ENCODE measurements at places on chromosomes 16 and 17.

GRCh38 chr17:2485543-2485942, 26.1 kb downstream of the METTL16 start:
- no peak for DNase-seq
- H3K4me3 ChIP-seq = no peak overlapping the region
- H3K36me3 ChIP-seq = no peaks in the 10 kb centered on the region
- H3K27ac ChIP-seq = no peak overlapping the region
- peaks cover 57% of the 10 kb centered on the region for H3K4me1 ChIP-seq
- H3K27me3 ChIP-seq = no peaks in the 10 kb centered on the region

DNA sequence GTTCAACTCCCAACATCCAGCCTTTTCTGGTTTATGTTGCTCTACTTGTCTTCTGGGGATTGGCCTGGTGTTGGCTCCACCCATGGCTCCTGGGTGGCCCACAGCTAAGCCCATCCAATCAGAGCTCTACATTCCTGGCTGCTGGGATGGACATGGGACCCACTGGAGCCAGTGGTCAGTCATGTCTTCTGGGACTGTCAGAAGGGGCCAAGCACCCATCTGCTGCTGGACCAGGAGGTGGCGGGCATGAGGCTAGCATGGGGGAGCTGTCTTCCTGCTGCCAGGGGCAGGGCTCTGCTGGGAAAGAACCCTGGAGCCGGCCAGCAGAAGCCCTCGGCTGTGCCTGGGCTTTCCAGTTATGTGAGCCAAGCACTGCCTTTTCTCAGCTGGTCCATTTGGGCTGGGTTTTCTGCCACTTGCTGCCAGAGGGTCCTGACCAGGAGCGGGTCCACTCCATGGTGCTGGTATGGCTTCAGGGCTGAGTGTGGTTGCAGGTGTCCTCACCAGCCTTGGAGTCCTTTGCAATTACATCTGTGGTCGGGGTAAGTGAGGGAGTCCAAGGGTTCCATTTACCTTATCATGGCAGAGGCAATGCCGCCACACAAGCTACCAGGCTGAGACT, 17.4 kb upstream of the ZNF469 start:
- H3K27me3 ChIP-seq = peaks cover 7% of the 10 kb centered on the region
- H3K4me1 ChIP-seq = no peaks in the 10 kb centered on the region
- no peak overlapping the region for H3K27ac ChIP-seq
- no peak for DNase-seq
- H3K4me3 ChIP-seq = no peak overlapping the region

DNA sequence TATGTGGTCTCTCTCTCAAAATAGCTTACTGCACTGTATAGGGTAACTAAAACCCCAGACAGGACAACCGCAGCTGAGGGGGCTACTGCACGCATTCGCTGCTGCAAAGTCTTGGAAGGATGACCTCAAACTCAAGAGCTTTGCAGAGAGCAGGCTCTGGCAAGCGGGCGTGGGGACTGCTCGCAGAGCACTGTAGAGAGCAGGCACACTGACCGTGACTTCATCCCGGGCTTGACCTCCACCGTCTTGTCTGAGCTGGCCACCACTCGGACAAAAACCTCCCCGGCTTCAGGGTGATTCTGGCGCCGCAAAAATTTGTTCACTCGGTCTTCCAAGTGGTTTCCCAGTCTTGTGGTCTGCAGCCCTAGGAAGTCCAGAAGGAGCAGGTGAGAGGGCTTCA, 22.9 kb upstream of the TRAP1 start:
- no peaks in the 10 kb centered on the region for H3K4me1 ChIP-seq
- H3K27me3 ChIP-seq = no peaks in the 10 kb centered on the region

DNA sequence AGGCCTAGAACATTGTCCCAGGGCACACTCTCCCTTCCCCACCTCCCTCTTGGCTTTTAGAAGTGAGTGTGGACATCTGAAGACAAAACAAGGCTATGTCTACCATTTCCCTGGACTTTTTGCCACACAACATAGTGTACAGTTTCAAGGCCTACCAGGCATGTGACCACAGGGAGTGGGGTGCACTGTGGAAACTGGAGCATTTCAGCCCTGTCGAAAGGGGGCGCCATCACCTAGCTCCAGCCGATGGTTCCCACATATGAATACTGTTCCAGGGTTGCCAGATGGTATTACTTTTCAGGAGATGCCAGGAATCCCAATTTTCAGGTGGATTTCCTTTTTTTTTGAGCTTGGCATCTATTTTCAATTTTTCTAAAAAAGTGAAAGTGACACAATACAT, 140.7 kb downstream of the KATNIP start:
- H3K36me3 ChIP-seq = no peaks in the 10 kb centered on the region
- no peaks in the 10 kb centered on the region for H3K27me3 ChIP-seq
- H3K4me3 ChIP-seq = no peak overlapping the region
- no peaks in the 10 kb centered on the region for H3K4me1 ChIP-seq
- H3K27ac ChIP-seq = no peak overlapping the region

DNA sequence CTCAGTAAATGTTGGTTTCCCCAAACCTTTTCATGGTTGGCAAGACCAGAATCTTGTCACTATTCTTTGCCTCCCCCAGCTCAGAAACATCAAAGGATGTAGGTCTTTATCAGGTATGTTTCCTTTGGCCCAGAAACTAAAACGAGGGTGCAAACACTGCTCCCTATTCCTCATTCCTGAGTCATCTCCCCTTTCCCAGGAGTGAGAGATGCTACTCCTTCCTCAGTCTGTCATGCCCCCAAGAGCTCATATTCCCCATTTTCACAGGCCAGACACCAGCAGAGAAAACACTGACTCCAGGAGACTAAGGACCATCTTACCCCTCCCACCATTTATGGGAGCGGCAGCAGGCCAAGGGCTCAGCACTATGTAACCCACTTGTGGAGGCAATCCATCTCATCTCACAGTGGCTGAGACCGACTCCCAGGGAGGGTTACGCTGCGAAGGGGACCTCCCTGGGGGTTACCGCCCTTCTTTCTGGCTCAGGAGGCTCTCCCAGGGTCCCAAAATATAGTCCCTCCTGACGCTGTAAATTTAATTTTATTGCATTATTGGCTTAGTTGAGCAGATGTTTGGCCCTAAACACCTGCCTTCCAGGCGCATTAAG, 1.5 kb downstream of the GEMIN4 start:
- DNase-seq = no peak
- H3K4me1 ChIP-seq = peaks cover 40% of the 10 kb centered on the region
- peak overlapping the region; percentile 96 for H3K4me3 ChIP-seq
- H3K27me3 ChIP-seq = no peaks in the 10 kb centered on the region
- H3K27ac ChIP-seq = peak overlapping the region; percentile 98
- H3K36me3 ChIP-seq = peaks cover 25% of the 10 kb centered on the region

DNA sequence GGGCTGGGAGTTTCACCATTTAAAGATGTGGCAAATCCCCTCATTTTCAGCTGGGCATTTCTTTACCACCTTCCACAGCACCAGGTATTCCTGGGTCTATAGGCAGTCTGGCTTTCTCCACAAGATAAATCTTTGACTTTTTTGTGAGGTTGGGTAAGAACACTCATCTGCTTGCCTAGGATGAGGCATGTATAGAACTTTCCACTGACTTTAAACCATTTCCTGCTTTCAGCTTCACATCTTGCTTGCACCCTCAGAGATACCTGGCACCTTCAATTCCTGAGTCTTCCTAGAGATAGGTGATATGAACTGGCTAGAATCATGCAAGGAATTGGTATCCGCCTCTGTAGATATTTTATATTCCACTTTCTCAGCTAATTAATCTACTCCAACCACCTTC, 27.9 kb downstream of the SMURF2 start:
- H3K27ac ChIP-seq = no peak overlapping the region
- peaks cover 64% of the 10 kb centered on the region for H3K4me1 ChIP-seq
- no peaks in the 10 kb centered on the region for H3K27me3 ChIP-seq
- H3K4me3 ChIP-seq = no peak overlapping the region

GRCh38 chr17:80904036-80904753, 87.4 kb upstream of the CHMP6 start:
- no peaks in the 10 kb centered on the region for H3K27me3 ChIP-seq
- peaks cover 35% of the 10 kb centered on the region for H3K36me3 ChIP-seq
- no peak for DNase-seq
- H3K27ac ChIP-seq = no peak overlapping the region
- peaks cover 14% of the 10 kb centered on the region for H3K4me1 ChIP-seq

DNA sequence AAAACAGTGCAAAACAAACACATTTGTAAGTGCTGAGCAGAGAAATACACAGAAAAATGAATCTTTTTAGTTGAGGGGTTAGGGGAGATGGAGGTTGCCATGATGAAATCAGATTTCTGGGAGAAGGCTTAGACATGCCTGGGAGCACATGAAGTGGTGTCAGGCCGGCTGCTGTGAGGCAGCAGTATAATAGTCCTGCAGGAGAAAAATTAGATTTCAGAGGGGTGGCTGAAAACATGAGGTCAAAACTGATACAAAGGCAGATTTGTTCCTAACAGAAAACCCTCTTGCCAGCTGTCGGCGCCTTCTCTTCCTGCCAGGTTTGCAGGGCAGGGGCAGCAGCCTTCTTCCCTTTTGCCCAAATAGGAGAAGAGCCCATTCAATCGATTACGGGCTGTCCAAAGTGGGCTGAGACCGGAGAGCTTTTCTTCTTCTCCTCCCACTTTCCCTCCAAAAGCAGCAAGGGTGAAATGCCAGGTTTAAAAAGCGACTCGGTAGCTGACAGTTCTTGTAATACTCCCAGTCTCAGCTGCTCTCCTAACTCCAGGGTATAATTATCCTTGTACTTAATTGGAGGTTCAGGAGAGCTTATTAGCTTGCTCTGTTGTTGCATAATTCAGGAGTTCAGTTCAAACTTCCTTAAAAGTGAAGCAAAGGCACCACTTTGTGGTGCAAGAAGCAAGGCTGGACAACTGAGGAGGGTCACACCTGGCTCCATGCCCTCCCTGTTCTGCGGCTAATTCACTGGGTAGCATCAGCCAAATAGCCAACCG, 80.0 kb downstream of the PCTP start:
- peaks cover 22% of the 10 kb centered on the region for H3K27me3 ChIP-seq
- no peaks in the 10 kb centered on the region for H3K36me3 ChIP-seq
- H3K4me1 ChIP-seq = no peaks in the 10 kb centered on the region
- H3K27ac ChIP-seq = no peak overlapping the region
- no peak for DNase-seq
- no peak overlapping the region for H3K4me3 ChIP-seq

Data from naive thymus-derived CD8-positive, alpha-beta T cell (primary cell).